ENCODE measurements at places on chromosomes 3 and 15.

GRCh38 chr15:73979636-73980035, 12.5 kb downstream of the STOML1 start:
- no peak for DNase-seq

DNA sequence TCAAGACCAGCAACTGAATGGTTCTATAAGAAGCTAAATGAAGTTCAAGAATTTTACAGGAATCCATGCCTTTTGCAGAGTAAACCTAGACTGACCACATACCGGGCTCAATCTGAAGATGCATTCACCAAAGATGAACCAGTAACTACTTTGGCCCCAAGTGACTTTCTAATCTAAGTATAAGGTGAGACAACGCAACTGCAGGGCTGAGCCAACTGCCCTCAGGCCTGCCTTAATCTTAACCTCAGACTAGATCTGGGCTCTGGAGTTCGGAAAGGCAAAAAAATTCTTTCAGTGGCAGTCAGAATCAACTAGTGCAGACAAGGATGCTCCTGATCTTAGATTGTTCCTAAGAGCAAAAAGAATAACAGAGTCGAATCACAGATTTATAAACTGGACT, 48.3 kb downstream of the EXD1 start:
- DNase-seq, result no peak

DNA sequence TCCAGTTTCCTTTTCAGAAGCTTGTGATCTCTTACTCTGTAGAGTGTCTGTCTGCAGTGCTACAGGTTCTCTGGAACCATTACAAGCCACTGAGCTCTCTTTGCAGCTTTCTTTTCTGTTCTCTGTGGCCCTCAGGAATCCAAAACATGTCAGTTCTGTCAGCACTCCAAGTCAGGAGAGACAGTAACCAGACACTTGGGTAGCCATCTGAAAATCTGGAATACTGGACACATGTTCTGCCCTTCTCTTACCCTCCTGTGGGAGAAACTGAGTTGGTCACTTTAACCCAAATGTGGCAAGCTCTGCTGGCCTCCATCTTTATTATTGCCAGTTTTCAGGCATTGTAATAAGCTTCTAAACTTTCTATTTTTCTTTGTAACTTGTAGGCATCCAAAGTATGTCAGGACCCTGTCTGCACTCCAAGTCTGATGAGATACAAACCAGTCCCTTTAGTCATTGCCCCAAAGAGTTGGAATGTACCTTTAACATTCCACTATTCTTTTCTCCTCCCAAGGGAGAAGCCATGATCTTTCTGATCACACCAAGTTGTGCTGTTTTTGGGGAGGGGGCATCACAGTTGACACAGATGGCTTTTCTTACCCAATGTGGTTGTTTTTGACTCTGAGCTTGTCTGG, 183.7 kb downstream of the DPH6 start:
- DNase-seq, result no peak

GRCh38 chr3:42608581-42608980, 8.1 kb downstream of the NKTR start:
- DNase-seq, result no peak

DNA sequence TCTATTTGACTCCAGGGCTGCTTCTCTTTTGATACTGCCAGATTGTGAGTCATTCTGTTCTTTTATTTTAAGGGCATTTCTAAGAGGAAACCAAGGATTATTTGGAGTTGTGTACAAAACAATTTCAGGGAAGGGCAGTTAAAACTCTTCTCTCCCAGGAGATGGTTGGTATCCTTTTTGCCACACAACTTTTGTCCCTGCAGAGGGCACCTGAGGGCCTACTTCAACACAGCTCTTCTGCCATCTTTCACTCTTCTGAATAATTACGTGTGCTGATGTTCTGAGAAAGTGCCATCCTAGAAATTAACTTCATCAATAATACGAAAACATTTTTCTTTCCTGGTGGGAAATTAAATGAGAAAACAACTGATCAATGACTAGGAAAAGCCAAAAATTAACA, 75.7 kb upstream of the GADL1 start:
- no peak for DNase-seq

GRCh38 chr15:43918717-43919116, 91.9 kb downstream of the WDR76 start:
- no peak for DNase-seq

DNA sequence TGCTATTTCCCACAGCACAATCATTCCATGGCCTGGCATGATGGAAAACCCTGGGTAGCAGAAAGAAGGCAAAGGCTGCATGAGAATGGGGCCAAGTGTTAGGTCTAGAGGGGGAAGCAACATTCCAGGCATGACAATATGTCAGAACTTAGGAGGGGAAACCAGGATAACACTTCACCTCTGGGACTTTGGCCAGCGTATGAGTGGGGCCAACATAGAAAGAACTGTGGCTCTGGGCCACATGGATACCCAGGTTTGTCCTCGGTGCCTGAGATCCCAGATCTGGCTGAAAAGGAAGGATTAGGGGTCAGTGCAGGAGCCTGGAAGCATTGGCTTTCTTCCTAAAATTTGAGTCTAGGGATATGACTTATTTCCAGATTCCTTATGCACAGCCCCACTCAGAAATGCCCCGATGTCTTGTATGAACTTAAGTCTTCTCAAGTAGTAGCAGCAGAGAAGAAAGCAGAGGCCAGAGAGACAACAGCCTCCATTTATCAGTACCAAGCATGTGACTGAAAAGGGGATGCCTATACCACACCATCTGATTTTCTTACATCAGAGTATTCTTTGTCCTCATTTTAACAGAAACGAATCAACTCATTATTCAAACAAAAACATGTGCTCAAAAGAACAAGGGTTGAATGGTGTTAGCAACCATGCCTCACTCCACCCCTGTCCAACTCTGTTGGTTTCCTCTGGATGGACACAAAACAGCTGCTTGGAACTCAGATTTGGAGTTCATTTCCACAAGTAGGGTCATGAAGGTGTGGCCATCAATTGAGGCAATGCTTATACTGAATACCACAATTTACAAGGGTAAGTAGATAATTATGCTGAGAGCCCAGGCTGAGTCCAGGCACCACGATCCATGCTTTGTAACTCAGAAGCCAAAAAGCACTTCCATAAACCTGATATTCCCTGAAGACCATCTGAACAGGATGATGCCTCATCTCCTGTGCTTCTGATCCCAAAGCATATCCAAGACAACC, 43.7 kb upstream of the NDUFB4 start:
- no peak for DNase-seq

DNA sequence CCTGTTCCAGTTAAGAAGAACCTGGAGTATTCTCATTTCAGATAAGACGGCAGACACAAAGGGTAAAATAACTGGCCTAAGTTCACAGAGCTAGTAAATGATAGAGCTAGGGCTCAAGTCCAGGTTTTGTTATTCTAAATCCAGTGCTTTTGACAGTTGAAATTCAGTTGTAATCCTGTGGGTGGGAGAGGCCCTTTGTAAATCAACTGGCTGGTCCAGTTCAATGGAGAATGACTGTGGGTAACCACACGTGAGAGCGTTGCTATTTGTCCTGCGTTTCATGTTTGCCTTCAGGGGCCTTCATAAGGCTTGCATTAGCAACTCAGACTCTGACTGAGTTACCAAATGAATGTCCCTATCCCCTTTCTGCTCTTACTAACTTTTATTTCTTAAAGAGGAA, 24.2 kb upstream of the CD96 start:
- DNase-seq, result no peak

DNA sequence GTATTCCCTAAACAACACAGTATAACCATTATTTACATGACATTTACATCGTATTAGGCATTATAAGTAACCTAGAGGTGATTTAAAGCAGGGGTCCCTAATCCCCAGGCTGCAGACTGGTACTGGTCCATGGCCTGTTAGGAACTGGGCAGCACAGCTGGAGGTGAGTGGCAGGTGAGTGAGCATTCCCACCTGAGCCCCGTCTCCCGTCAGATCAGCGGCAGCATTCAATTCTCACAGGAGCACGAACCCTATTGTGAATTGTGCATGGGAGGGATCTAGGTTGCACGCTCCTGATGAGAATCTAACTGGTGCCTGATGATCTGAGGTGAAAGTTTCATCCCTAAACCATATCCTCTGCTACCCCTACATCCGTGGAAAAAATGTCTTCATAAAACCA, 138.2 kb downstream of the ATP10A start:
- no peak for DNase-seq

DNA sequence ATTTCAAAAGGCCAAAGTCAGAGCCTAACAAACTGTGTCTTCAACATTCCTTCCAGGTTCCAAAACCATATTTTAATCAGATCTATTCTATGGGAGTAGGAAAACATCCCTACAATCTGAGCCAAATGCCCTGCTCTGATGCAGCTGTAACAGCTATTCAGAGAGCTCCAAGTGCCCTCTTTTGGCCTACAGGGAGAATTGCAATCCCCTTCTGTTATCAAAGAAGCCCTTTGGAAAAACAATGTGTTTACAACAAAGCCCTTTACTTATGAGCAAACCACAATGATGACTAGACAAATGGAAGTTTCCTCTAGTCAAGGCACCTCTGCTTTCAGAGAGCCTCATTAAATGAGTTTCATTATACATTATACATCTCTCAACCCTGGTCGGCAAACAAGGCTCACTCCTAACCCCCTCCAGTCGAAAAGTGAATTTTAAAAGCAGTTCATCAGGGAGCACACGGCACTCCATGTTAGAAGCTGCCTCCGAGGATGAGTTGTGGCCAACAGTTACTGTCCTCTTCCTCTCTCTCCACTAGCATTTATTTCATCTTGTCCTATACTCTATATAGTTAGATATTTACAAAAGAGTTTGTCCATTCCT, 42.6 kb upstream of the TMCO5A start:
- no peak for DNase-seq

- no peak for DNase-seq
Observed at GRCh38 chr3:94647131-94647530, 584.3 kb downstream of the NSUN3 start.

DNA sequence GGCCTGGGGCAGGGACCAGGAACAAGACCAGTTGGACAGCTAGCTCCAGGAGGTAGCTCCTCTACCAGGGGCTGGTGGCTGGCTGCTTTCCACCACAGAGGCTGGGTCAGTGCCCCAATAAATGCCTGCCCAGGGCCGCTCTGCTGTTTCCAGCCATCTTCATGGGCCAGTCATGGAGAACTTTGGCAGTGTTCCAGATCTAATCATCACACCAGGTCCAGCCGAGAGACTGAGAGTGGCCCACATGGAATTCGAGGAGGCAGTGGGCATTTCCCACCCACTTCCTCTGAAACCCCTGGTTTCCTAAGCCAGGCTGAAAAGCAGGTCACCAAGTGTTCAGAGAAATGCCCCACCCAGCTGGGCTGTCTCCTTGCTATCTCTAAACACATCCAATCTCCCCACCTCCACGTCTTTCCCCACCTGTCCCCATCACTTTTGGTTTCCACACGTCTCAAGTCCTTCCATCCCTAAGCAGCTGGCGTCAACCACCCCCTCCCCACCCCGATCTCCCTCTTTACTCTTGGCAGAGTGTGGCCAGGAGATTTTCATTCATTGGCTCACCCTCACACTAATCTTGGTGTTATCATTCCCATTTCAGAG, 190.0 kb upstream of the LINGO1 start:
- no peak for DNase-seq

- DNase-seq, result peak; percentile 78
Observed at GRCh38 chr15:51030649-51031316, 63.9 kb downstream of the TNFAIP8L3 start.

DNA sequence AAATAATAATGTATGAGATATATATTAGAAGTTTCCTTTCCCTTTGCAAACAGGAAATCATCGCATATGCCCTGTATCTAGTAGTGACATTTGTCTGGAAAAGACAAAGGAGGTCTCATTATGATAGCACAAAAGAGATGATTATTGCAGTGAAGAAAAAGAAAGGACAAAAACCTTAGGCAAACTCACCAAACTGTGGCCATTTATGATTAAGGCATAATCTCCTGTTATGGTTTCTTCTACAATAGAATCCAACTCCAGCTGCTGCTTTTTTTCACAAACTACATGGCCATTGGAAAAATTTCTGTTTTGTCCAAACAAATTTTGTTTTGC, 218.2 kb downstream of the ATP8B4 start:
- no peak for DNase-seq

DNA sequence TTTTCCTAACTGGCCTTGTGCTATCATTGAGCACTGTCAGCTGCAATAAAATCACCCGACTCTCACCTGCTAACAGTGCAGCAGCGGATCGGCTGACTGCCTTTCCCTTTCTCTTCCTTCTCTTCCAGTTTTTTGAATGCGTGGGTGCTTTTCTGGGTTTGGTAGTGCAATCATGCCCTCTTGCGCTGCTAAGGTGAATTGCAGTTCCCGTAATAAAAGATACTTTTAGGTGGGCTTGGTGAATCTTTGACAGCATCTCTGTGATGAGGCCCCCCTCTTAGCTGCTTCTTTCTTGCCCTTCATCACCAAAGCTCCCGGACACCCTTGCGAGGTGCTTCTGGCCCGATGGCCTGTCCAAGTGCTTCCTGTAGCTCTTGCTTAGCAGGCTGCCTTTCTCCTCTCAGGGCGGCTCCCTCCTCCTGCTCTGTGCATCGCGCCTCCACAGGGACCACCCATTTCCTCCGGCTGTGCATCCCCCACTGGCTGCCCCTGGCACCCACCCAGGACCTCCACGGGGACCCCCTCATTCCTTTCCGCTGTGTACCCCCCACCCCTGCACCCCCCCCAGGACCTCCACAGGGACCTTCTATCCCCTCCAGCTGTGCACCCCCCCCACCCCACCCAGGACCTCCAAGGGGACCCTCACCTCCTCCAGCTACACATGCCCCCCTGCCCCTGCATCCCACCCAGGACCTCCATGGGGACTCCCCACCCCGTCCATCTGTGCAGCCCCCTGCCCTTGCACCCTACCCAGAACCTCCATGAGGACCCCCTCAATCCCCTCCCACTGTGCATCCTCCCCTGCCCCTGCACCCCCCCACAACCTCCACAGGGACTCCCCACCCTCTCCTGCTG, 50.8 kb upstream of the RPL32 start:
- peak; percentile 19 for DNase-seq

GRCh38 chr3:75101329-75102147, 487.1 kb upstream of the CNTN3 start:
- DNase-seq, result no peak

DNA sequence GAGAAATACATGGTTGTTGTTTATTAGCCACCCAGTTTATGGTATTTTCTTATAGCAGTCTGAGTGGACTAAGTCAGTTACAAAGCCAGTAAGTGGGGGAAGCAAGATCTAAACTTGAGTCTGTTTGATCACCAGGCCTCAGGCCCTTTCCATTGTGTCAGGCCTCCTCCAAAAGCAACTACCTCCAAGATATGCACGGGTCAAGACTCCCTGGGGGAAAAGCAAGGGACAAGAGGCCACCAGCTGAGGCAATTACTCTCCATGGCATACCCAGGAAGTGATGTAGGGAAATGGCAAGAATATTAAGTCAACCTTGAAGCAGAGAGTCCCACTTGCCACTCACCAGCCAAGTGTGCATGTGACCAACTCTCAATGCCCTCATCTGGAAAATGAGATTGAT, 28.6 kb upstream of the SRGAP3 start:
- no peak for DNase-seq

DNA sequence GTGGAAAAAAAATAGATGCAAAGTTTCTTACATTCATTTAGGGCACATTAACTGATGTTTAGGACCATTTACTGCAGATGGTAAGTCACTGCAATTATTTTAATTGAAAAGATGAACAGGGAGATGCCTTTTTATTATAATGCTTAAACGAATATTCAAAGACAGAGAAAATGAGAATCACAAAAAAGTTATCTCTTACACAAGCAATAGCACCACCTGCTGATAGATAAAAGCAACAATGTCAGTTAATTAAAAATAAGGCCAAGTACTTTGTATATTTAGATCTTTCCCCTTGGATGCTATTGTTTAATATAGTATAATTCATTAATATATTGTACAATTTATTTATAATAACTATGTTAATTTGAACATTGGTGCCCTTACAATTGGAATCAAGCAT, 55.9 kb downstream of the IFT80 start:
- DNase-seq, result no peak

- DNase-seq, result peak; percentile 28
Observed at GRCh38 chr15:42138968-42139386, 17.5 kb downstream of the PLA2G4F start.
